ENCODE measurements at places on chromosomes 4 and X.

DNA sequence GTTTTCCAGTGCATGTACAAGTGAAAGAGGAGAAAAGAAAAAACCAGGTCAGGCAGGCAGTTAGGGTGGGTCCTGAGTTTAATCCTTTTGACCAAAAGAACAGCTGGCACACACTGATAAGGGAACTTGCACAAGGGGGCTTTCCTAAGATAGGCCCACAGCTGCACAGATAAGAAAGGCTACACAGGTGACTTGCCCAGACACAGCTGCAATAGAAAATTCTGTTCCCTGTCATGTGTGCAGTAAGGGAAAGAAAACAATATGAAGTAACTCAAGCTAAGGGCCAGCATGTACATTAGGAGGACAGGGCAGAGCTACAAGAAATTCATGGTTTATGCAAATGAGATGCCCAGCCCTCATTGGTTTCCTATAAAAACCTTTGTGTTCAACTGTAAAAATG, 32.9 kb downstream of the LUZP4 start:
- no peak for DNase-seq

GRCh38 chr4:101283434-101283833, 63.9 kb downstream of the PPP3CA start:
- DNase-seq, result peak; percentile 27

GRCh38 chrX:14352511-14352910, 176.8 kb upstream of the GLRA2 start:
- no peak for DNase-seq

- DNase-seq, result no peak
Measured at GRCh38 chrX:13115146-13115855, 70.9 kb upstream of the FAM9C start.

- peak; percentile 76 for DNase-seq
Measured at GRCh38 chr4:39609454-39609931, 29.2 kb downstream of the SMIM14 start.

- DNase-seq, result no peak
Measured at GRCh38 chr4:38686682-38687081, 22.7 kb downstream of the KLF3 start.

- DNase-seq, result no peak
Measured at GRCh38 chrX:10157032-10157341, 212 bp downstream of the CLCN4 start.

DNA sequence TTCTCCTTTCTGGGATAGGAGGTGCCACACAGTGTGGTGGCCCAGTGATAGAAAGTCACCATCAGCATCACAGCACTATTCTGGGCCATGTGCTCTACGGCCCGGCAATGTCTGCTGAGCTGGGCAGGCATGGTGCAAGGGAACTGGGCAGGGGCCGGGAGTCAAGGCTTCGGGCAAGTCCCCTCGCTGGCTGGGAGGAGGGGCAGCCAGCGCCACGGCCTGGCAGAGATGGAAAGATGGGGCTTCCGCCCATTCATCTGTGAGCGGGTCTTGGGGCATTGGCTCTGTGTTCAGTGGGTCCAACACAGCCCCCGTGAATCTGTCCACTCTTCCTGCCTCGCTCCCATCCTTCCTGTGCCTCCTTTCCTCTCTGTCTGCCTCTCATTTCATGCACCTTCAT, 7.1 kb upstream of the ATP2B3 start:
- no peak for DNase-seq

GRCh38 chr4:168886351-168886750, 123.7 kb downstream of the CBR4 start:
- DNase-seq, result no peak

DNA sequence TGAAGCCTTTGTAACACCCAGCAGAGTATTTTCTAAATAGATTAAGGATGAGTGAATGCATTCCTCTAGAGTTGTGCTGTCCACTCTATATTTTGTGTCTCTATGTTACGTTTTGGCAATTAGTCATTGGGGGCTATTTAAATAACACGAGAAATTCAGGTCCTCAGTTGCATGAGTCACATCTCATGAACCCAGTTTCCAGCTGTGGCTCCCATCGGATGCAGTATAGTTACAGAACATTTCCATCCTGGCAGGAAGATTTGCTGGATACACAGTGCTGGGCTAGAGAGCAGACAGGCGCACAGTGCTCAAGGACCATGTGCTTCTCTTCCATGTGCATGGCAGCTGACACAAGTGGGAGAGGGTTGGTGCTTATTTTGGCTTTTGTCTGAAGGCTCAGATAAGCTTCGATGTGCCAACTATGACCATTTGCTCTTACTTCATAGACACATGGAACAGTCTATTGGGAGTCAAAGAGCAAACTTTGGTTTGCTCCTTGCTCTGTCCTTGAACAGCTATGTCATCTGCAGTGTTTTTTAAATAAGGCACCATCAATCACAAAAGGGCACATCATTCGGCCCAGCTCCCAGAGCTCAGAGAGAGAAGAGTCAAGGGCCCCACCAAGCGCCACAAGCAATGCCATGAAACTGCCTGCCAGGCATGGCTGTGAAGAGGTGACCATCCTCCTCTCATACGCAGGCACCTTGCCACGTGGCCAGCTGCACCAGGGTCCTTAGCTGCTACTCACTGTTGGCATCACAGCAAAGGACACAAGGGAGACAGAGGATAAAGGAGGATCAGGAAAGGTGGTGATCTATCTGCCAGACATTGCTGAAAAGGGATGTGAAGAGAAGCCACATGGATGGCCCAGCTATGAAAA, 8.1 kb upstream of the STS start:
- no peak for DNase-seq

GRCh38 chrX:10423716-10424115, 196.7 kb downstream of the MID1 start:
- no peak for DNase-seq

GRCh38 chrX:16267431-16267830, 100.2 kb downstream of the MAGEB17 start:
- no peak for DNase-seq

DNA sequence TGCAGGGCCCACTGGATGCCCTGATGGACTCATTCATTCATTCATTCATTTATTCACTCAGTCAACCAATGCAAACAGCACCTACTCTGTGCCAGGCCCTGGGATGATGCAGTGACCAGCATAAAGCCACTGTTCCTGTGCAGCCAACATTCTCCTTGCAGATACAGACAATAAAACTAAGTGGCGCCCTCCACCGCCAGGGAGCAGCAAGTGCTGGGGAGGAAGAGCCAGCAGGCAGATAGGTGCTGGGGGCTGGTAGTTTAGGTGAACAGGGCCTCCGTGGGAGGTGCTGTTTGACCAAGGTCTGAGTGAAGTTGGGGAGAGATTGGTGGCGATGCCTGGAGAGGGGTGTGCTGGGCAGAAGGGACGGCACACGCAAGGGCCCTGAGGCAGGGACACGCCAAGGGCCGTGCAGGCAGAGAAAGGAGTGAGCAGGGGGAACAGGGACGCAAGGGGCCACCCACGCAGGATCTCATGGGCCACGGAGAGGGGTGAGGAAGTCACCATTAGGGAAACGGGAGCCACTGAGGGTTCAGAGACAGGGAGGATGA, 65.5 kb downstream of the WFS1 start:
- DNase-seq, result no peak

- peak; percentile 4 for DNase-seq
Measured at GRCh38 chrX:155215443-155216178, 649 bp upstream of the VBP1 start.

- no peak for DNase-seq
Measured at GRCh38 chr4:104559502-104559901, 64.8 kb upstream of the CXXC4 start.

DNA sequence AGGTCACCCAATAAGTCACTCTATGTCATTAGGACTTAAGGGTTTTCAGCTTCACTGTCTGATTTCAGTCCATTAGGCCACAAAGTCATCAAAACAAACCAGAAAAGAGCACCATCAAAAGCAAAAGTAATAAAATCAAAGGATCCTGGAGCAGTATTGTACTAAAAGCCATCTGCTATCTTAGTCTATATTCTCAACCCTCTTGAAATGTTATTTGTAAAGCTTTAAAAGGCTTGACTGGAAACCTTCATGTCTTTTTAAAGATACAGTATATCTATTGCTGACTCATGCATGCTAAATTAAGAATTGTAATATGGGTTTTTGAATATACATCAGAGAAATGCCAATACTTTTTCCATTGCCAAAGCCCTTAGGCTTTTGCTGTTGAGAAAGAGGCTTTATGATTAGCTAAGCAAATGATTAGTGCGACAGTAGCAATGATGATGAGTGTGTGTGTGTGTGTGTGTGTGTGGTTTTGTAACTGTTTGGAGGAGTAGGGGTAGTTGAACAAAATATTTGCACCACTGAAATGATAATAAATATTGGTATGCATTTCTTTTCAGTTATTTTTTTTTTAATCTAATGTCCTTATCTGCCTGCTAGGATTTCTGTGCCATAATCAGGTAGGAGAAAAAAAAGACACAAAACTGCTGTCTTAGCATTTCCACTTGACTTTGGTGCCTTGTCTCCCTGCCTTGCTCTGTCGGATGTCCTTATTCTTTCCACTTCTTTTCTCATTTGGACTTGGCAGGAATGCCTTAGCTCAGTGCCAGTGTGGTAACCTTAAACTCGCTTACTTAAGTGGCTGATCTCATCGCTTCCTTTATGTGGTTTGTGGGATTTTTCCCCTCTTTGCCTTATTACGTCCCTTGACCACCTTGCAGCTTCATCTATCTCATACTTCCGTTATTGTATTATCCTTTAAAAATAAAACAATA, 119.7 kb downstream of the PCDH7 start:
- no peak for DNase-seq

GRCh38 chr4:57865264-57865663, 755.1 kb upstream of the IGFBP7 start:
- peak; percentile 2 for DNase-seq

All from suppressor macrophage treated with lipopolysaccharide for 1 hour (primary cell).